ENCODE measurements at places on chromosomes 5 and 9.
A peak's percentile ranks its signal among the peaks of the same experiment; 100 is the strongest.

GRCh38 chr9:96327694-96328352, 25.8 kb upstream of the HSD17B3 start:
- DNase-seq: no peak

GRCh38 chr5:28954074-28954473, 1915.7 kb upstream of the CDH9 start:
- no peak for DNase-seq

DNA sequence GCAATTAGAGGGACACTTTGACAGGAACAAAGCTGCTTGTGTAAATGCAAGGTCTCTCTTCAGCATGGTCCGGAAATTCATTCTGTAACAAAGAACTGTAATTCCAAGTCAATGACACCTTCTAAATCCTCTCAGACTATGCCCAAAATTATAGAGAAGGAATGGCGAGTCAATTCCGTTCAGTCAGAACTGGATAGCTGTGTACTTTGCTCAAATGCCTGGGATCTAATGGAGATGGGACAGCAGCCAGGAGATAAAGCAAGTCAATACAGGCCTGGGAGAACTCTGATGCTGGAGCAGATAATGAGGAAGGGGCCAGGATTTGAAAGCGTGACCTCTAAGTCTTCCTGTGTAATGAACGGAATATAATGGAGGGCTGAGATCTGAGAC, 96.4 kb upstream of the SPRY4 start:
- DNase-seq: no peak

- DNase-seq: peak; percentile 46
Measured at GRCh38 chr9:120265791-120266190, 314.2 kb downstream of the CDK5RAP2 start.

DNA sequence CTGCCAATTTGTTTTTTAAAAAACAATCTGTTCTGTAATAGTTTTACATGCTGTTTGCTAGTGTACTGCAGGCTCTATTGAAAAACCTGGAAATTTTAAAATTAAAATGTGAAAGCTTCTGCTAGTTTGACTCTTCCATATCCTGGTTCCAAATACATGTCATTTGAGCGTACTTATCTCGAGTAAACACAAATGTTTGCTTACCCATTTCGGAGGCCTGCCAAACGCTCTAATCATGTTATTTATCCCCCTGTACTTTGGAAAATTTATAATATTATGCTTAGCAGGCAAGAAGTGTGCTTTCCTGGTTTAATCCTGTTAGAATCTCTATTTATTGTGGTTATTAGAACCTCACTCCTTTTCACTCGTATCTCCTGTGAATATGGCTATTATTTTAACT, 476.8 kb upstream of the CYLC2 start:
- no peak for DNase-seq

GRCh38 chr5:97063251-97063650, 79.2 kb downstream of the LIX1 start:
- DNase-seq: no peak

GRCh38 chr5:132883261-132883834, 9.9 kb downstream of the LEAP2 start:
- peak; percentile 48 for DNase-seq

DNA sequence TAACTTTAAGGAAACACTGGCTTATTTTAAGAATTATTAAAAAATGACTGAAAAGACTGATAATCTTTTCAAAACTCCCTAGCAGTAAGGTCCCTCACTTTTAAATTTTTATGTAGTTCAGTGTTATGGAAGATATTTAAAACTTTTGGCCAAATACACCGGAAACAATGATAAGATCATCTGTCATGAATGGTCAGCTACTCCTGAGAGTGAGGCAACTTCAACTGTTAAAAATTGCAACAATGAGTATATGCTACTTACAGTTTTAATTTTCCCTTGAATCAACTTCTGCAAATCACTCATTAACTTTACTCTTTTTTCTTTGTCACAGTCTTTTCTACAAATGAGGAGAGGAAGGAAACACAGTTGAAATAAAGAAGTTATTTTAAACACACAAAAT, 10.8 kb downstream of the PUM3 start:
- no peak for DNase-seq

DNA sequence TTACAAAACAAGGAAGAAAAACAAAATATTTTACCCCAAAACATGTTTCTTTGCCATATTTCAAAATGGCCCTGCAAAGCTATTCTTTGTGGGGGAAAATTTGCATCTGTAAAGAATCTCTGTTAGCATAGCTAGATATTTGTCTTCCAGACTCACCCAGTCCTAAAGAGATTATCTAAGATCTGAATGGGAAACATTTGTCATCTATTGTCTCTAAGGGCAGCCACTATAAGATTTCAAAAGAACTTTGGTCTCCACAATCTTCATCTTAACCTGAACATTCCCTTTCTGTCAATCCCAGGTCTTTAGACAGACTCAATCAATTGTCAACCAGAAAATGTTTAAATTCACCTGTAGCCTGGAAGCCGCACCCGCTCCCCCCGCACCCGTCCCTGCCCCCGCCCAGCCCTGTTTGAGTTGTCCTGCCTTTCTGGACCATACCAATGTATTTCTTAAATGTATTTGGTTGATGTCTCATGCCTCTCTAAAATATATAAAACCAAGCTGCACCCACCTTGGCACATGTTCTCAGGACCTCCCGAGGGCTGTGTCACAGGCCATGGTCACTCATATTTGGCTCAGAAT, 330.6 kb downstream of the RAB3C start:
- no peak for DNase-seq

DNA sequence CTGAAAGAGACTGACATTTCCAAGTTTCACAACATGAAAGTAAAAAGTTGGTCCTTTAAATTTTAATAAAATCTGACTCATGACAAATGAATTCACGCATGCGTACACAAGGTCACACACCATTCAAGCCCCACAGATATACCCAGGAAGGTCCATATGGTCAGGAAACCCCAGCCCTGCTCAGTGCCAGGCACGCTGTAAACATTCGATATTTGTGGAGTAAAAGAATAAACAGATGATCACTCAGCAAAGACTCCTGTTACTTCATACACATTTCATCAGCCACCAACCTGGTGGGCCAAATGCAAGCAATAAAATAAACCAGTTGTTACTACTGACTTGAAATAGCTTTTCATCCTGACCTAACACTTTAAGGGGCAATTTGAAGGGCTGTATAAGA, 158.0 kb upstream of the RETREG1 start:
- DNase-seq: no peak

DNA sequence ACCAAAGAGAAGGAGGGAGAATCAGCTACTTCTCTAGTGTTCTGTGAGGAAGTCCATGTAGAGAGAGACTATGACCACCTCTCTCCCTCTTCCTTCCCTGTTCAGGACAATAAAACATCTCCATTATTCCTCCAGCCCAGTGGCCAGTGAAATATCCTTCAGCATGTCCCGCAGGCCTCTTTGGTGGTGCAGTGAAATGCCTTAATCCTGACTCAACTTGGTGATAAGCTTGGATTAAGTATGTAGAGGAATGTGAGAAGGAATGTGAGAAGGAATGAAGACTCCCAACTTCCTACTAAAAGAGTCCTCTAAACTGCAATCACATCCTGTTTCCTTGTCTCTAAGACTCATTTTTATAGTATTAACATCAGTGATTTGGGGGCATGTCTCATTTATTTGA, 167.3 kb downstream of the TRPM3 start:
- no peak for DNase-seq

GRCh38 chr5:53779541-53779981, 219.1 kb downstream of the NDUFS4 start:
- DNase-seq: peak; percentile 19

DNA sequence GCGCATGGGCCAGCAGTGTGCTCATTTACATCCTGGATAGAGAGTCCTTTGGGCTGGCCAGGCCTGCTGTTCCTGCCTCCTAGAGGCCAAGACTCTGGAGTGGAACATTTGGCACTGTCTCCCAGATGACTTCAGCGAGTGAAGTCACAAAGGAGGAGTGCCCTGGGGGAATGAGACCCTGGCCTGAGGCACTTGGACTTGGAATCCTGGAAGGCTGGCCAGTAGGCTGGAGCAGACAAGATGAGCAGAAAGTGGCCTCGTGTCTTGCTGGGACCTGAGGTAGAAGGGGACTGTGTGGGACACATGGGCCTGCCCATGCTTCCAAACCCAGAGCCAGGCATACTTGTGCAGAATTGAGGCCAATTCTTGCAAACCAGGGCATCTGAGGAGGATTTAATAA, at the start of gene TSSK1B:
Gene TSSK1B (minus strand): TSS at position 101 of the 400 bp plus-strand sequence. CDS start 150 bp downstream, outside the sequence.
- peak; percentile 46 for DNase-seq

DNA sequence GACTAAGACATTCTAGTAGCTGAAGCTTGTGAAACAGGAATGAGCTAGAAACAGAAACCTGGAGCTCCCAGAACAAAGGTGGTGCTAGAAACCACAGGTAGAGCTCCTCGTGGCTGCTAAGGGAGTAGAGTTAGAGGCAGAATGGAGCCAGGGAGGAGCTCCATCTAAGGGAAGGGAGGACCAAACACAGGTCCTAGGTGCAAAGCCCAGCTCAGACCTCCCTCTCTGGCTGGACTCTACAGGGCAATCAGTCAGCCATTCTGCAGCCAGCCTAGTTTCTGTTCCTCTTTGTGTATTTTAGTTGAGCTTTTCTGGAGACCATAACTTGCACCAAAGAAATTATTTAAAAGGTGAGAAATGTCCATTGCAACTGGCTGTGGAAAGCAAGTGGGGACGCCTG, 70.4 kb downstream of the CRB2 start:
- no peak for DNase-seq

- DNase-seq: no peak
Measured at GRCh38 chr5:170216257-170216864, 16.4 kb upstream of the C5orf58 start.

GRCh38 chr5:24145806-24146205, 499.0 kb downstream of the CDH10 start:
- DNase-seq: no peak

DNA sequence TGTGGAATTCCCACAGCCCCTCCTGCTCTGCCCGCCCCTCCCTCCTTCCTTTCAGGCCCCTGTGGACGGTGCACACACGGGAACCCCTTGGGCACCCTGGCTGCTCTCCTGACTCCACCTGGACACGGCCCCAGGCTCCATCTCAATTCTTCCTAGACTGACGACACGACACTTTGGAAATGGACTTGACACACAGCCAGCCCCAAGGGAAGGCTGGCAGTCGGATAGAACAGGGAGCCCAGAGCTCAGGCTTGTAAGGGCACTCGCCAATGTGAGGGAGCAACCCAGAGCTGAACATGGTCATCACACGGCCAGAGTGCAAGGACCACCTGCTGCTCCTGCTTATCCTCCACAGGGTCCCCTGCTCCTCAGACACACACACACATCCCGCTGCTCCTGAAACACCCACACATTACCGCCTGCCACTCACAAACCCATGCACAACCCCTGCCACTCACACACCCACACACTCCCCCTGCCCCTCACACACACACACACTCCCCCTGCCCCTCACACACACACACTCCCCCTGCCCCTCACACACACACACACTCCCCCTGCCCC, 8.9 kb downstream of the SLC9A3 start:
- peak; percentile 19 for DNase-seq

DNA sequence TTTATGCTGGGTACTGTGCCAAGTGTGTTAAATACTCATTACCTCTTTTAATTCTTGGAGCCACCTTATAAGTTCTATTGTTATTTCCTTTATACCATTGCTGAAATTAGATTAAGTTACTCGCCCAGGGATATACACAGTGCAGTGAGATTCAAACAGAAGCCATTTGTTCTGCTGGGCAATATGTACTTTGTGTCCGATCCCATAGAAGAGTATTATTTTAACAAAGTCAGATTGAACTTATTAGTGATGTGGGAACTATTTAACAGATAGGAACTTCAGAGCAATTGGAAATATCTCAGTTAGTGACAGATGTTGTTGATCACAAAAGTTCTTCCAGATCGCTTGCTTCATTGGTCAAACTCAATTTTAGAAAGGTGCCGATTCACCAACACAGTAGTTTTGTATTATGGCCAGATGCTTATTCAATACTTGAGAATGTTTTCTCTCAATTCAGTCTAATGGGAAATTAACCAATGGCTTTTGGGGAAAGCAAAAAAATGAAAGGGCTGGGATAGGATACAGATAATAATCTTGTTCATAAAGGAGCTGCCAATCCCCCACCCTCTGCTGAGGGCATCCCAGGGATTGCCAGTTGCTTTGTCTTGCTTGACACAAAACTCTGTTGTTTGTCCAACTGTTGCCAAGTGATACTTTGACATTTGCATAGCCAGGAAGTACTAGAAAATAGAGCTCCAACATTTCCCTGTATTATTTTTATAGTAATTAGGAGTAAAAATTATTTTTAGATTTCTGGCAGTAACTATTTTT, 94.8 kb upstream of the SEMA6A start:
- DNase-seq: no peak

GRCh38 chr5:176573564-176574296, 24.6 kb downstream of the CDHR2 start:
- DNase-seq: peak; percentile 69

DNA sequence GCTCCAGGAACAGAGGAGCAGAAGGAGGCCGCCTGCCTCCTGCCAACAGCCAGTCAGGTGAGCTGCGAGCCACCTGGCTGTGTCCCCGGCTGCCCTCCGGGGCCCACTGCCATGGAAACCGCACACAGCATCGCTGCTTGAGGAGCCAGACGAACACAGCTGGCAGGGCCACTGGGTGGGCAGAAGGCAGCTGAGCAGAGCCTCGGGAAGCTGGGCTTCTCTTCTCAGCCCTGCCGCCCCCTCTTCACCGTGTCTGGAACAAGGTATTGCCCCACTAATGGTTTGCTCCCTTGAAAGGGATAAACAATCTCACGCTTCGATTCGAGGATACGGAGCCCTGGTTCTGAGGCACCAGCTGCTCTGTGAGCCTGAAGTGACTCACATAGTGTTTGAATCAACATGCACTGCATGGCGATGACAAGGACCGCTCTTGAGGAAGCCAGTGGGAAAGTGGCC, 63.7 kb upstream of the RUFY1 start:
- DNase-seq: peak; percentile 36

DNA sequence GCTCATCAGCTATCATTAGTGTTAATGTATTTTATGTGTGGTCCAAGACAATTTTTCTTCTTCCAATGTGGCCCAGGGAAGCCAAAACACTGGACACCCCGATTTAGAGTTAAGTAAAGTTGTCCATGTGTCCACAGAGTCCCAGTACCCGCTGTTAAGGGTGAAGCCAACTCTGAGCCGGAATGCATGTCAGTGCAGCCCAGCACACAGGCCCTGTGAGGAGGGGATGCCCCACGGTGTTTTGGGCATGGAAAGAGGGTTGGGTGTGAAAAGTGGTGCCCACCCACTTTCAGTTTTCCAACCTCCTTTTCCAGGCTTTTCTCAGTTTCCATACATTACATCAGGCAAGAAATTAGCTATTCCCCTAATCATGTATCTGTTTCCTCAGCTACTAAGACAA, 24.4 kb downstream of the SHC3 start:
- DNase-seq: no peak

- DNase-seq: no peak
Measured at GRCh38 chr9:132274861-132275260, 79.9 kb downstream of the SETX start.

GRCh38 chr9:89752154-89752553, 147.3 kb downstream of the GADD45G start:
- DNase-seq: no peak
